Stimulated activated CD4-positive, alpha-beta T cell treated with anti-CD3 and anti-CD28 coated beads, Interleukin-2, amount 100 ng/mL, for 24 hours (primary cell): ENCODE measurements at places on chromosomes 12 and 14.

DNA sequence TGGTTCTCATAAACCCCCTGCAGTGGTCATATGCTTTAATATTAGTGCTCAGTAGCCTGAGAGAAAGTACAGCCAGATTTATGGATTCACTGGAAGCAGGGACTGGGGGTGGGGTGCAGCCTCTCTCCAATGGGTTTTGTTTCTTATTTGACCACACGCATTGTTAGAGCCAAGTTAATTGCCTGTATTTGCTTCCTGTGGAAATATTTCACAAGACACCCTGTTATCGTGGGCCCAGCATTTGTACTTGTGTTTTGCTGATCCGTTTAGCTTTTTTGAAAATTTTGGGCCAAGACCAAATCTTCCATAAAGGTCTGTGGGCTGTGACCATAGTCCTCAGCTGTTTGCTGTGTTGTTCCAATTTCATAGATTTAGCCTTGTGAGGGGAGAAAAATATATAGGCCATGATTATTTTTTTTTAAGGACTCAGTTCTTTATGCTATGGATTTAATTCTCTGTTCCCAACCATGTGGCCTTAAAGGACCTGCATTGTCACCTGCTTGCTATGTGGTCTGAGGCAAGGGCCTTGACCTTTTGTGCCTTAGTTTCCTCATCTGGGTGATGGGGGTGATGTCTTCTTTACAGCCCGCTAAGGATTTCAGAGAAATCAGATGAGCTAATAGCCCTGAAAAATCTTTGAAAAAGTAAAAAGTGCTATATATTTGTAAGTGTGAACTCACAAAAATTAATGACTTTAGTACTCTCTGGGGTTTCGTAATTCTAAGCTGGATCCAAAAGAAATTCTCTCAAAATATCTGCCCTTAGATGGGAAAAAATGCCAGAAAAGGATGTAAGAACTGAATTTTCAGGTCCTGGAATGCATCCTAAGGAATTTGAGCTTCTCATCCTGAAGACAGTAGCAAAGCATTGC, 370.2 kb downstream of the DPF3 start:
- DNase-seq = no peak

DNA sequence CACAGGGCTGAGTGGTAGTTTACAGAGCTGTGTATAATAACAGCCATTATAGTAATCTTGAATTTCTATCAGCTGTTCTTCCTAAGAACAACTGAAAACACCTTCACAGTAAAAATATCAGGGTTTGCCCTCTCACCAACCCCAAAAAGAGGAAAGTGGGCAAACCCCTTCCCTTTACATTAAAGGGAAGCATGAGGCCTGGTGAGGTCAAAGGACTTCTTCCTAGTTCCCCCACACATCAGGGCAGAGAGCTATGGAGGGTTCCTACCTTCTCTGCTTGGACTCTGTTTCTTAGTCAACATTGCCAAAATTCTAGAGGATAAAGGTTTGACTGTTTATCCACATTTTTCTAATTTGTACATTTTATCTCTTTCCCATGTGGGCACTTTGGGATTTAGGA, 4.4 kb upstream of the RPAP3 start:
- no peak for DNase-seq

GRCh38 chr14:54650959-54651351, 84.0 kb downstream of the SAMD4A start:
- no peak for DNase-seq

DNA sequence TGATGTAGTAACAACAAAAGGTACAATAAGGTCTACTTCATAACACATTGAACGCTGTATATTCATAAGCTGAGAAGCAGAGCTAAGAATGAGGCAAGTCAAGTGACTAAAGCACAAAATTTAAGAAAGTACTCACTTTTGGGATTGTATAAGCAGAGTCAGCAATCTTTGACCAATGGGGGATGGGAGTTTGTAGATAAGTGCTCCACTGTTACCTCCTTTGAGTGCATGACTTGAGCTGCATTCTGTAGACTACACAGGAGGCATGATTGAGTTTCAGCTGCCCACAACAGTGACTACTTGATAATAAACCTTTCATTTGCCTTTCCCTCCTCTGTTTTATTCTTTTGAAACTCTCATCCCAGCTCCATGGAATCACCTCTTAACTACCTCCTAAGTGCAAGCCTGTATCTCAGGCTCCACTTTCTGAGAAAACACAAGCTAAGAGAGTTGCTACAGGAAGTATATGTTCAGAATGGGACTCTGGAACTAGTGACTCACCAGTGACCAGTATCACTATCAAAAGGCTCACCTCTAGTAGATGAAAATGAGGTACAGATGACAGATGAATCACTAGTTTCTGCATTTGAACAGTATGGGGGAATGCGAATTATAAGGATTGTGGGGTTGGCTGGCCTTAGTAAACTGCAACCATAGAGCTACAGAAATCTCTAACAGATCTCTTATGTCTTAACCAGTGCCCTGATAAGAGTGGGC, 49.2 kb downstream of the SLC35F4 start:
- no peak for DNase-seq

- DNase-seq = no peak
Observed at GRCh38 chr12:40137252-40137651, 31.4 kb upstream of the SLC2A13 start.

DNA sequence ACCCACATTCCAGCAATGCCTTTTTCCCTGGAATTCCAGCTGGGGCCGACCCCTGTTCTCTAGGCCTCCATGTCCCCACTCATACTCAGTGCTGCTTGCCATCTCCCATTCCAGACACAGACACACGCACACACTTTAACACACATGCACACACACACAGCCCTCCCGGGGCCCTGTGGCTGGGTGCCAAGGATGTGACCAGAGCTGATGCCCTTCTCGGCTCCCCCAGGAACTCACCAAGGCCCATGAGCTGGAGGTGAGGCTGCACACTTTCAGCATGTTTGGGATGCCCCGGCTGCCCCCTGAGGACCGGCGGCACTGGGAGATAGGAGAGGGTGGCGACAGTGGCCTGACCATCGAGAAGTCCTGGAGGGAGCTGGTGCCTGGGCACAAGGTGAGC, 4.3 kb downstream of the PLEKHG6 start:
- DNase-seq = no peak
